KG1 (cell line): ENCODE measurements at places on chromosomes 5 and 9.
A peak's percentile ranks its signal among the peaks of the same experiment; 100 is the strongest.

DNA sequence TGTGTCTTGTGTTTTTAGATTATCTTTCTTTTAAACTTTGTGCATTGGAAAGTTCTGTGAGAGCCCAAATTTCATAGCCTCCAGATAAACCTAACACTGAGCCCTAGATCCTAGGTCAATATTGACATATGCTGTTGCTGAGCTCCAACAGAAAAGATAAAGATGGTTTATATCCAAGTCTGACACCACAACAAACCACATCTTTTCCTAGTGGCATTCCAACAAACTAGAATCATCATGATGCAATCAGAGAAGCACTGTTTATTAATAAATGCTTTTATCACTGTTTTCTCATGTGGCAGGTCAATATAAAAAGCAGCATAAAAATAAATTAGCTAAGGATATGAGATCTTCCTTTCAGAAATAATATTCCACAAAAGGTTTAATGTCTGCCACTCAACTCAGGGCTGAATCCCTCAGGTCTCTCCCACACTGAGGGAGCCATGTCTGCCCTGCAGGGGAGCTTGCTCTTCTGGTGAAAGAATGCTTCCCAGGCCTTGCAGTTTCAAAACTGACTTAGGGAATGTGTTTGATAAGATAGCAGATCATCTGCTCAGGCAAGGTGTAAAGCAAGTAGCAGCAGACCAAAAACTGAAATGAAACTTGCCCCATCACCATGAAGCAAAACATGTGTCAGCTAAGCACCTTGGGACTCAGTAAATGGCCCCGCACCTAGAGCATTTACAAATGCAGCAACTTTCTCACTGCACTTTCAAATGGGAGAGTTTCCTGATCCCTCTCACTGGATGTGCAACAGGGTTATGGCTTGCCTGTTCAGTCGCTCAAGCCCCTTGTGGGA is 493.0 kb downstream of the AGTPBP1 start:
- no peak for DNase-seq

DNA sequence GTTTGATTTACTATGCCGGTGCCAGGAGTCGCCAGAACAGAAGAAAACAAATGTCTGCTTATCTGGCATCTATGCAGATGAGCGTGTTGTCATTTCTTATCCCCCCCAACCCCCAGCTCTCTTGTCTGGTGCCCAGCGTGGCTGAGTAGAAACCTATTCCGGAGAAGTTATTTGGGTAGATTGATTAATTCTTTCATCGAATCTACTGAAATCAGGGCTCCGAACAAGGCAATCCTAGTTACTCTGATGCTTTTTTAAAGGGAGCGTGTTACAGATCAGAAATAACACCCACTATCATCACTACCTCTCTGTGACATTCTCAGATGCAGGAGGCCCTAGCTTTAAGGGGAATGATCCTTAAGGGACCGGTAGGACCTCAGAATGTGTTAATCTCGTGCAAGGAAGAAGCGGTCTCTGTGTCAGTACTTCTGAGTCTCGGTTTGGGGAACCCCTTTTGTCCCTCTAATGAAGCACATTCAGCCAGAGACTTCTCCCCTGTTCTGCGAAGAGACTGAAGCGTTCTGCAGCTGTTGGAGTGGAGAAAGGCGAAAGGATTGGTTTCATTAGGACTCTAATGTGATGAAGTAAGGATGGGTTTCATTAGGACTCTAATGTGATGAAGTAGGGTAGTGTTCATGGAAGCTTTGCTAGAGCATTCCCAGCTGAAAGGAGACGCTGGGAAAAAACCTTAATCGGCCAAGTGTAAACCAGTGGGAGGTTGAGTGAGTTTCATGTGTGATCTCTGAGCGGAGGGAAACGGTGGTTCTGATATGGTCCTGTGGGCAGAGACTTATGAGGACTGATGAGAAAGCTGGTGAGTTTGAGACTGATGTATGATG is 1.5 kb downstream of the PIP5K1B start:
- no peak for DNase-seq

GRCh38 chr9:69040646-69041045 is 5.1 kb downstream of the FXN start:
- DNase-seq, result no peak

GRCh38 chr5:15899481-15899880 is 280.1 kb downstream of the MARCHF11 start:
- no peak for DNase-seq

DNA sequence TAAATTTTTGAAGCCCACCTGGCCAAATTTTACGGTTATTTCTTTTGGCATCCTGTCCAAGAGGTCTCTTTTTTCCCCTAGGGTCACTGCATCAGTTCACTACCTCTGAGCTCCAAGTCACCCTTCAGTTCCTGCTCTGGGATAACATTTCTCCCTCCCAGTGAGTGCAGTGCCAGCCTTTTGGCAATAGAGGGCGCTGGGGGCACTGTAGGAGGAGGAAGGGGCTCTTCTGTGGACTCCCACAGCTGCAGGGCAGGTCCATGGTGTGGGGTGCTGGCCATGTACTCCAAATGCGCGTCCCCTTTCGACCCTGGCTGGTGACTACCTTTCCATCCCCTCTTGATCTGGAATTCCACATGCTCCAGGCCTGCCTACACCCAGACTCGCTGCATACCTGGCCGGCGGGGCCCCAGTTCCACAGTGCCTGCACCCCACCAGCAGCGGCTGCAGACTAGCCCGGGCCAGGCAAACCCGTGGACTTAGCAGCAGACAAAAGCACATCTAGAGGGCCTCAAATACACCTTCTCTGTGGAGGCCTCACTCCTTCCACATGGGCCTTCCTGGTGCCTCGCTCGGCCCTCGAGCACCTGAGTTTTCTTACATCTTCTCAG is 20.3 kb upstream of the NINJ1 start:
- peak; percentile 4 for DNase-seq

DNA sequence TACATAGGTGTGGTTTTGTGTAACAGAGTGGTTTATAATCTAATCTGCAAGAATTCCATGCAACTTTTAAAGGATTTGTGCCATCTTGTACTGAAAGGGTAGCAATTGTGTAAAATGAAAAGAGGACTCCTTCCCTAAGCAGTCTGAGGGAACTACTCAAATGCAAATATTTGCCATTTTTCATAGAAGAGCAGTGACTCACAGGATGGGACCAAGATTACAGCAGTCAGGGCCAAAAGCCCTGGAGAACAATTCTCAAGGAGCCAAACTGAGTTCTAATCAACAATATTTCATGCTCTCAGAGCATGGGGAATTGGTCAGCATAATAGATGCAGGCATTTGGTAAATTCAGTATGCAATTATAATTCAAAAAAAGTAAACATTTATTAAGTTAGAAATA is 495.8 kb downstream of the CHSY3 start:
- DNase-seq, result no peak

- no peak for DNase-seq
These were observed 165.0 kb upstream of the FBXL17 start for GRCh38 chr5:108546939-108547338.

- DNase-seq, result no peak
These were observed 54.9 kb downstream of the RAD23B start for GRCh38 chr9:107337676-107338590.

GRCh38 chr5:148791696-148792095 is 34.7 kb upstream of the ADRB2 start:
- no peak for DNase-seq

DNA sequence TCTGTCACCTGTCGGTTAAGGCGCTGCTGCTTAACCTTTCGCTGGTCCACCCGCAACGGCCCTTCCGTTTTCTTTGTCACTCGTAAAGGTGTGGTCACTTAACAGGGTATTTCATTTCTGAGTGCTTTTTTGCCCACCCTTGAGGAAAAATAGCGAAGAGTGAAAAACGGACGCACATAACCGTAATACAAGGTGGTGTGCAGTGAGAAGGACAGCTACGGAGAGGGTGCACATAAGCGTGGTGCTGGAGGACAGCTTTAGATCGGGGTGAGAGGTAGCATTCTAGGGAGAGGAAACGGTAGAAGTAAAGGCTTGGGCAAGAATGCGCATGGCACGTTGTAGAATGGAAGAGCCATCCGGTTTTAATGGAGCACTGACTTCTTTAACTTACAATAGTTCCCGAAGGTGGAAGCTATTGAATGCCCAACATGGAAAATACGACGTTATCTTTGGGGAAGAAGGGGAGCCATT is 761 bp downstream of the CCT5 start:
- peak; percentile 15 for DNase-seq

DNA sequence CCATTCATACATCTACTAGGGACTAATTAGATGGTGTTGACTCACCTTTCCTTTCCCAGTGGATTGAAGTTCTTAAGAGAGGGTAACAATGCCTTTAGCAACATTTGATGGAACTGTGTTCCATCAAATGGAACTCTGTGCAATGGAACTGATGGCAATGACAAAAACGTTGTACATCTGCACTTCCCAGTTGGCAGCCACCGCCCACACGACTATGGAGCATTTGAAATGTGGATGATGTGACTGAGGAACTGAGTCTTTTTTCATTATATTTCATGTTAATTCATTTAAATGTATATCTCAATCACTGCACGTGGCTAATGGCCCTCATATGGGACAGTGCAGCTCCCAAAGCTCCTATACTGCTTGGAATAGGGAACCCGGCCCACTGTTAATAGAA is 39.0 kb upstream of the ICE1 start:
- no peak for DNase-seq

- no peak for DNase-seq
These were observed 129.5 kb downstream of the NIPBL start for GRCh38 chr5:37005946-37006540.

DNA sequence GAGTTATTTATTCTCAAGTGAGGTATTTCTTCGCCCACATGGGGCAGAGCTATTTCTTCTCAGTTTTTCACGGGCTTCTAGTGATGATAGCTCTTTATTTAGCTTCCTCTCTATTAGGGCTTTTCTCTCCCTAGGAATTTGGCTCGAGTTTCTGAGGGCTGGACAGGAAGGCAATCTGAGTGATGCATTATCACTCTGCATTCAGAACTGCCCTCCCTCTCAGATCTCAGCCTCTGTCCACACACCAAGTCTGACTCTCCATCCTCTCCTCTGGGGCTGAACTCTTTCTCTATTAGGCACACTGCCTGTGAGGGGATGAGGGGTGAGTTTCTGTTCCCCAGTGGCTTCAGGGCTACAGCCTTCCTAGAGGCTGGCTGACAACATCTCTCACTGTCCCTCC is 14.9 kb upstream of the SCAMP1 start:
- no peak for DNase-seq

GRCh38 chr9:129001504-129002325 is 26.4 kb downstream of the SH3GLB2 start:
- no peak for DNase-seq

DNA sequence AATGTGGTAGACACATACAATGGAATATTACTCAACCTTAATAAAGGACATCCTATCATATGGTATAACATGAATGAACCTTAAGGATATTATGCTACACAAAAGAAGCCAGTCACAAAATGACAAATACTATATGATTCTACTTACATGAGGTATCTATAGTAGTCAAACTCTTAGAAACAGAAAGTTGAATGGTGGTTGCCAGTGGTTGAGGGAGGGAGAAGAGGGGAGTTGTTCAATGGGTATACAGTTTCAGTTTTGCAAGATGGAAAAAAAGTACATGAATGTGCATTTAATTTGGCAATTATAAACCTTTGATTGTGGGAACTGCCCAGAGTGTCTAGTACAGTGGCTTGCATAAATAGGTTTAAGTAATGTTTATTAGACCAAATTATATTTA is 473.3 kb upstream of the ZNF608 start:
- DNase-seq, result no peak

GRCh38 chr5:143933451-143933850 is 121.5 kb downstream of the HMHB1 start:
- no peak for DNase-seq

DNA sequence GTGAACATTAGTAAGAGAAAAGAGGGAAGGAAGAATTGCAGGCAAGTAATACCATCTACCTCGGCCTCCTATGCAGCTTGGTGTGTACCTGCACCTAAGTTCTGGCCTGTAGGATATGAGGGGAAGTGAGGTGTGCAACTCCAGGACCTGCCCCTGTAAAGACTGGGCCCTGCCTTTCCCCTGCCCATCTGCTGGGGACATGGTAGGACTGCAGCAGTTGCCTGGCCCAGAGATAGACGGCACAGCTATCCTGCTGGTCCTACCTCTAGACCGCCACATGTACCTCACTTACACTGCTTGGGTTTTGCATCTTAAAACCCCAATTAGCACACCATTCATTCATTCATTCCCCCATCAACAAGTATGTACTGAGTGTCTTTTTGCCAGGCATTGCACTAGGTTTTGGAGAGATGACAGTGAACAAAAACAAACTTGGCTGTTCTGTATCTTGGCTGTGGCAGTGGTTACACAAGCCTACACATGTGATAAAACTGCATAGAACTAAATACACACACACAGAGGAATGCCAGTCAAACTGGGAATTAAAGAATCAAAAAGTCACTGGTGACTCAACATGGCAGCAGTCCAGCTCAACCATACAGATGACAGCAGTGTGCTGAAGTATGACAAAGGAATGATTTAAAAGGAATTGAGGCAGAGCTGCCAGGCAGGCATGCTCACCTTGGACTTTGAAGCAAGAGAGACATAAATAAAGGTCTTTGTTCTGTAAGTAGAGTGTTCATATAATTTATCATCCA is 23.3 kb upstream of the MGAT1 start:
- DNase-seq, result no peak

- no peak for DNase-seq
These were observed 63.1 kb upstream of the CDK5RAP2 start for GRCh38 chr9:120643061-120643460.

DNA sequence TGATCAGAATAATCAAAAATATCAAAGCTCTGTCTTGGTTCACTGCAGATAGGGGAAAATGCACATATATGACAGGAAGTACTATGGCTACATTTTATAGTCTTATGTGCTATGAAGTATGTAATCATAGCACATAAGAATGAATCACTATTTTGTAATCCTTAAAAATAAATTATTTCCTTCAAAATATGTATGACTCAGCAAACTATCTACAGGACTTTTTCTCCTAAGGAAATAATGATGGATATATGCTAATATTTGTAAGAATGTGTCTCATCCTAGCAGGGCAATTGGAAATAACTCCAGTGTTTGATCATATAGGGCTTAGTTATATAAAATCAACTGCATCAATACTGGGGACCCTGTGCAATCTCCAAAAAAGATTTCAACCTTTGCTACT is 85.1 kb downstream of the SLC24A2 start:
- DNase-seq, result no peak

GRCh38 chr9:6049798-6050197 is 34.4 kb upstream of the RANBP6 start:
- DNase-seq, result peak; percentile 31

DNA sequence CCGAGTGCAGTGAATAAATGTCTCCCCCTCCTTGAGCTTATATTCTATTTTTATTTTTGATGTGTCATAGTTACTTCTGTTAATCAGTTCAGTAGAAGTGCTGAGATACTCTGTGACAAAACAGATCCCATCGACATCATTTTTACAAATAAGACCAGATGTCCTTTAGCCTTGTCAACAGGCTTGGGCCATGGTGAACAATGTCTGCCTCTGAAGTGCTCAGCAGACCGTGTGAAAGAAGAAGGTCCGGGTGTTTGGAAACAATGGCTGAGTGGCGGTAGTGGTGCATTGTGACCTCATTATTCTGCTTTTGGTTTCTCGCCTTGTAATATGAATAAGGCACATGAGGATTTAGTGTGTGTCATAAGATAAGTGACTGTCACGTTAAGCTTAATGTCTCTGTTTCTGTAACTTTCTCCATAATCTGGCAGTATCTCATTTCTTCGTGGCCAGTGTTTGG is 71.2 kb downstream of the SYK start:
- no peak for DNase-seq

GRCh38 chr9:121399883-121400607 is 30.0 kb upstream of the STOM start:
- DNase-seq, result peak; percentile 40

GRCh38 chr9:35797311-35798109 is 6.1 kb downstream of the NPR2 start:
- no peak for DNase-seq
